ENCODE measurements at places on chromosomes 4 and X. TPM values are rescaled to one million over a fixed set of nuclear protein-coding genes. Genes with fewer than 3 reads are reported as not detected.

The CLIC2 gene
- total RNA-seq, result 0.88 TPM

The MAP7D2 gene
- total RNA-seq, result under 0.01 TPM

The RBM47 gene
- 1.7 TPM for total RNA-seq

The HAND2 gene
- 2.3 TPM for total RNA-seq

The SPOCK3 gene
- 0.56 TPM for total RNA-seq

The FRG2 gene
- not detected for total RNA-seq

The MAP3K15 gene
- 0.13 TPM for total RNA-seq

The ZNF275 gene
- 8.1 TPM for total RNA-seq

The FATE1 gene
- not detected for total RNA-seq

The DNAAF6 gene
- not detected for total RNA-seq

The NPY1R gene
- total RNA-seq, result not detected

The LDOC1 gene
- 13.3 TPM for total RNA-seq

The EVC gene
- total RNA-seq, result 19.9 TPM

The NPY5R gene
- total RNA-seq, result not detected

The FNIP2 gene
- total RNA-seq, result 9.3 TPM

The DCAF4L1 gene
- 0.13 TPM for total RNA-seq

The ADGRG2 gene
- under 0.01 TPM for total RNA-seq

The TEX13C gene
- total RNA-seq, result not detected

The UGT8 gene
- total RNA-seq, result not detected

The SHISA3 gene
- 4.3 TPM for total RNA-seq

The KLKB1 gene
- not detected for total RNA-seq

The USO1 gene
- 63.8 TPM for total RNA-seq

The C4orf51 gene
- not detected for total RNA-seq

The DDX60 gene
- 10.4 TPM for total RNA-seq

The OPN1MW3 gene
- total RNA-seq, result not detected

The LAS1L gene
- total RNA-seq, result 21.7 TPM

The UGT2B17 gene
- not detected for total RNA-seq

The MAGEB1 gene
- not detected for total RNA-seq

The GRIA3 gene
- total RNA-seq, result 0.39 TPM

All from epithelial cell of alveolus of lung (primary cell).